ENCODE measurements at places on chromosomes 11 and 22. TPM values are rescaled to one million over a fixed set of nuclear protein-coding genes. Genes with fewer than 3 reads are reported as not detected.

The OR11H1 gene
- not detected for total RNA-seq

The TMPRSS4 gene
- total RNA-seq, result 169 TPM

The BRSK2 gene
- total RNA-seq, result 8.6 TPM

The MMP13 gene
- not detected for total RNA-seq

The PANX1 gene
- 26.1 TPM for total RNA-seq

The KCNE3 gene
- 7.3 TPM for total RNA-seq

The SAA2 gene
- not detected for total RNA-seq

The SYTL2 gene
- 42.4 TPM for total RNA-seq

The MRGPRX4 gene
- total RNA-seq, result not detected

The CATSPERZ gene
- not detected for total RNA-seq

The PGA3 gene
- 1.3 TPM for total RNA-seq

The RTN4RL2 gene
- total RNA-seq, result 10.4 TPM

The OR52N4 gene
- not detected for total RNA-seq

The MB gene
- 0.36 TPM for total RNA-seq

The LRRC55 gene
- 0.48 TPM for total RNA-seq

The PIK3IP1 gene
- total RNA-seq, result 21.0 TPM

The CD6 gene
- 0.70 TPM for total RNA-seq

The ZNF215 gene
- total RNA-seq, result 4.6 TPM

The PEX26 gene
- 46.3 TPM for total RNA-seq

The DGCR2 gene
- 75.2 TPM for total RNA-seq

The ATG16L2 gene
- total RNA-seq, result 26.3 TPM

The BUD13 gene
- 23.8 TPM for total RNA-seq

The LINC01488 gene
- not detected for total RNA-seq

The DKK3 gene
- total RNA-seq, result 36.3 TPM

The SERHL2 gene
- total RNA-seq, result 2.8 TPM

The FREY1 gene
- 0.90 TPM for total RNA-seq

The PHOX2A gene
- 2.8 TPM for total RNA-seq

The PAX6 gene
- 23.8 TPM for total RNA-seq

The MIAT gene
- total RNA-seq, result 12.2 TPM

The MADD gene
- total RNA-seq, result 47.7 TPM

The F2 gene
- 12.1 TPM for total RNA-seq

The SAA4 gene
- not detected for total RNA-seq

The CRYBB1 gene
- 4.6 TPM for total RNA-seq

The ACR gene
- 0.19 TPM for total RNA-seq

The MYEOV gene
- total RNA-seq, result 4.1 TPM

The POU2AF2 gene
- total RNA-seq, result 0.39 TPM

The QSER1 gene
- total RNA-seq, result 54.4 TPM

The CHCHD10 gene
- 87.2 TPM for total RNA-seq

The DTX4 gene
- total RNA-seq, result 79.2 TPM

The CFAP300 gene
- total RNA-seq, result 4.1 TPM

The KIRREL3 gene
- total RNA-seq, result 1.00 TPM

The AGBL2 gene
- total RNA-seq, result 5.8 TPM

The SYCE3 gene
- not detected for total RNA-seq

The CLDN5 gene
- total RNA-seq, result 2.2 TPM

The TMA7B gene
- total RNA-seq, result not detected

The CARD18 gene
- total RNA-seq, result not detected

The TRIM29 gene
- 207 TPM for total RNA-seq

The MYOD1 gene
- not detected for total RNA-seq

The OR52I1 gene
- not detected for total RNA-seq

The MRPL17 gene
- total RNA-seq, result 67.3 TPM

The ROBO4 gene
- not detected for total RNA-seq

The SPDYC gene
- not detected for total RNA-seq

The TMPRSS5 gene
- 2.6 TPM for total RNA-seq

The IGSF22 gene
- total RNA-seq, result 0.07 TPM

The DGAT2 gene
- total RNA-seq, result 5.9 TPM

The FAM83F gene
- 37.5 TPM for total RNA-seq

The POLR2F gene
- total RNA-seq, result 99.6 TPM

The SCGB1D2 gene
- total RNA-seq, result not detected

Measured in type B pancreatic cell (in vitro differentiated cells).